Renal cortex interstitium (tissue), 15 donors: ENCODE measurements at places on chromosomes 4 and X. TPM values are rescaled to one million over a fixed set of nuclear protein-coding genes. Genes with fewer than 3 reads are reported as not detected.

GRCh38 chr4:153523164-153523796, 57.1 kb downstream of the TMEM131L start:
- DNase-seq: no peak

- no peak for DNase-seq
These were observed 260.8 kb upstream of the TENM3 start for GRCh38 chr4:181982437-181982836.

DNA sequence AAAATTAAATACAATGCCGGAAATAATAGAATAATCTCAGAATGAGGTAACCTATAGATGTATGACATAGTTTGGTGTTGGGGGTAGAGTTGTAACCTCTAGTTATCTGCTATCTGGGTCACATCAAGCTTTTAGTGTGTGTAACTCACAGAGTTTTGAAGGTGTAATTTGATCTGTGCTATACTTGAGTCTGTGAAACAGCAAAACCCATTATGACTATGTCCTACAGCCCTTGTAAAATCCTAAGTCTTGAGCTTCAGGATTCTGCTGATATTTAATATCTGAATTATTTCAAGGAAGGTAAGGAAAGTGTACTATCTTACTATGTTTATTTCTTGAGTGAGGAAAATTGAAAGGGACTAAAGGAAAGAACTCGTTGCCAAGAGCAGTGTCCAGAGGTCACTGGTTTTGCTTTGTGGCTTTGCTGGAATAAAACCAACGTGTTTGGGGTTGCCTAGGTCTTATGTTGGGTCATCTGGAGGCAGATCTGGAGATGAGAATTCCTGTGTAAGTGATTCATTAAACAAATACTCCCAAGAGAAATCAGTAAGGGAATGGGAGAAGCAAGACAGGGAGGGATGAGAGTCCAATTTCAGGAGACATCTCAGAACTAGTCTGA, 107.8 kb upstream of the CBLL2 start:
- DNase-seq: no peak

The STAP1 gene
- 0.33 TPM for polyA plus RNA-seq

DNA sequence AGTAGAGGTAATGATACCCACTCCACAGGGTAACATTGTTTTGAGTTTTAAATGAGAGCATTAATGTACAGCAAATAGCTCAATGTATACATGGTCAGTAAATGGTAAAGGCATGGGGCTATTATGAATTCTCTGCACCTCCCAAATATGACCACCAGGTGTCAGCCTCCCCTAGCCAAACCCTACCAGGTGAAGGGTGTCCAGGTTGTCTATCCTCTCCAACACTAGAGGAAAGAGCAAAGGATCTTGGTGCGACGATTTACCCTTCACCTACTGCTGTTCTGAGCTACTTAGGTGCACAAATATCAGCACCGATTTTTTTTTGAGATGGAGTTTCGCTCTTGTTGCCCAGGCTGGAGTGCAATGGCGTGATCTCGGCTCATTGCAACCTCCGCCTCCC, 26.5 kb upstream of the XIAP start:
- no peak for DNase-seq

DNA sequence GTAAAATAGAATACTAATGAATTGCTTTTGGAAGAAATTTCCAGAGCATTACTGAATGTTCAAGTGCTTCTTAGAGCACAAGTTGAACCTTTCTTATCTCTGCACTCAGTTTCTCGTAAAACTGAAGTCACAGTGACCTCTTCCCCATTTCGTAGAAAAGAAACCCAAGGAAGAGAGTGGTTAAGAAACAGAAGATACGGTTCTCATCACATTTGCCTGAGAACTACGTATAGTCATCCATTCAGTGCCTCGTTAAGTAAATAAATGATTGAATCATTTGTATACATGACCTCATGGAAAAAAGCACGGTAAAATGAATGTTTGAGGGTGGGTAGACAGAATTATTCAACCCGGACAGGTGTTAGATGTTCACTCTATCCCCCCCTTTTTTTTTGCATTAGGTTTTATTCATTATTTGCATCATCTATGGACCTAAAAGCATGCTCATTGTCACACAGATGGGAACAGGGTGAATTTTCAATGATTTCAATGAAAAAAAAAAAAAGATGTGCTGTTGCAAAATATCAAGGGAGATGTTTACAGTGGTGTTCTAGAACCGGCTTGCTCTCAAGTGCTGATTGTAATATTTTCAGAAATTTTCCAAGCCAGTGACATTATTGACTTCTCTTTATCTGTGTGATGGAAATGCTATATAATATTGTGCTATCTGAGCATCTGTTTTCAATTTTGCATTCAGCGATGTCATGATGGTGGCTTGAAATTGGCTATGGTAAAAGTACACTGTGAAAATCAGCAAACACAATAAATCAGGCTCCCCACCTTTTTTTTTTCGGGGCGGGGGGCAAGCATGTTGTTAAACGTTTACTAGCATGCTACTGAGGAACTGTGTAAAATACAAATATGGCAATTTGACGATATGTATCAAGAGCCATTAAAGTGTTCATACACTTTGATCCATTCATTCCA, 4.3 kb downstream of the RHOH start:
- DNase-seq: no peak

- no peak for DNase-seq
These were observed 99.6 kb upstream of the FGF16 start for GRCh38 chrX:77347572-77347971.

GRCh38 chrX:150566734-150567182, 1.7 kb upstream of the MTM1 start:
- no peak for DNase-seq
